ENCODE measurements at places on chromosomes 6 and 20. TPM values are rescaled to one million over a fixed set of nuclear protein-coding genes. Genes with fewer than 3 reads are reported as not detected.

RUNX2 gene
- 20.2 TPM for total RNA-seq

PBOV1 gene
- total RNA-seq = not detected

RAET1L gene
- total RNA-seq = 0.65 TPM

PLN gene
- 0.13 TPM for total RNA-seq

MYO6 gene
- 20.0 TPM for total RNA-seq

MUC22 gene
- not detected for total RNA-seq

LKAAEAR1 gene
- total RNA-seq = not detected

PBX2 gene
- 59.1 TPM for total RNA-seq

LY6G6C gene
- total RNA-seq = not detected

NOX3 gene
- total RNA-seq = not detected

OSTM1 gene
- total RNA-seq = 21.6 TPM

PLA2G7 gene
- total RNA-seq = not detected

KHDRBS2 gene
- total RNA-seq = not detected

ASIP gene
- not detected for total RNA-seq

MEI4 gene
- total RNA-seq = not detected

TSHZ2 gene
- 5.6 TPM for total RNA-seq

BHLHE23 gene
- total RNA-seq = not detected

RAB32 gene
- 89.6 TPM for total RNA-seq

NHSL1 gene
- 11.8 TPM for total RNA-seq

SLC17A3 gene
- 0.89 TPM for total RNA-seq

PTCHD4 gene
- 0.33 TPM for total RNA-seq

SLC22A16 gene
- total RNA-seq = not detected

EYA2 gene
- not detected for total RNA-seq

CHD6 gene
- 9.0 TPM for total RNA-seq

PRDM13 gene
- not detected for total RNA-seq

TRIM10 gene
- total RNA-seq = not detected

FAM50B gene
- 7.8 TPM for total RNA-seq

CDSN gene
- not detected for total RNA-seq

JARID2 gene
- total RNA-seq = 8.5 TPM

RIPOR2 gene
- 0.76 TPM for total RNA-seq

MLIP gene
- 0.25 TPM for total RNA-seq

SPATA25 gene
- 0.16 TPM for total RNA-seq

CCDC170 gene
- total RNA-seq = 0.33 TPM

TPBG gene
- 51.3 TPM for total RNA-seq

TNF gene
- total RNA-seq = 5.7 TPM

RBCK1 gene
- total RNA-seq = 138 TPM

PDE7B gene
- total RNA-seq = 0.33 TPM

SLC24A3 gene
- total RNA-seq = 0.76 TPM

DLL1 gene
- total RNA-seq = 0.38 TPM

EYS gene
- total RNA-seq = not detected

PCSK2 gene
- not detected for total RNA-seq

MUCL3 gene
- total RNA-seq = not detected

PROCR gene
- total RNA-seq = 92.4 TPM

CD109 gene
- total RNA-seq = 20.8 TPM

CHRNA4 gene
- total RNA-seq = not detected

LHFPL5 gene
- 0.13 TPM for total RNA-seq

WASF1 gene
- total RNA-seq = 18.6 TPM

TAF4 gene
- total RNA-seq = 5.1 TPM

PLEKHG1 gene
- 6.7 TPM for total RNA-seq

BTN1A1 gene
- not detected for total RNA-seq

Data from mesangial cell (primary cell).